ENCODE measurements at places on chromosomes 1 and 21. TPM values are rescaled to one million over a fixed set of nuclear protein-coding genes. Genes with fewer than 3 reads are reported as not detected.

The NBPF20 gene
- 2.6 TPM for polyA plus RNA-seq

The ABCG1 gene
- 8.4 TPM for polyA plus RNA-seq

The ST6GALNAC5 gene
- polyA plus RNA-seq = not detected

The CLCA2 gene
- polyA plus RNA-seq = 0.01 TPM

The PLA2G2C gene
- not detected for polyA plus RNA-seq

The FMO4 gene
- polyA plus RNA-seq = 0.25 TPM

The SLC22A15 gene
- polyA plus RNA-seq = not detected

The ACKR1 gene
- polyA plus RNA-seq = 1.4 TPM

The SPRR4 gene
- polyA plus RNA-seq = not detected

The PSRC1 gene
- polyA plus RNA-seq = 21.6 TPM

The LENEP gene
- not detected for polyA plus RNA-seq

The TNFRSF25 gene
- polyA plus RNA-seq = 52.9 TPM

The ZNF683 gene
- not detected for polyA plus RNA-seq

Measured in endothelial cell of umbilical vein (primary cell).